NCI-H446 (cell line): ENCODE measurements at places on chromosomes 6 and 20.

DNA sequence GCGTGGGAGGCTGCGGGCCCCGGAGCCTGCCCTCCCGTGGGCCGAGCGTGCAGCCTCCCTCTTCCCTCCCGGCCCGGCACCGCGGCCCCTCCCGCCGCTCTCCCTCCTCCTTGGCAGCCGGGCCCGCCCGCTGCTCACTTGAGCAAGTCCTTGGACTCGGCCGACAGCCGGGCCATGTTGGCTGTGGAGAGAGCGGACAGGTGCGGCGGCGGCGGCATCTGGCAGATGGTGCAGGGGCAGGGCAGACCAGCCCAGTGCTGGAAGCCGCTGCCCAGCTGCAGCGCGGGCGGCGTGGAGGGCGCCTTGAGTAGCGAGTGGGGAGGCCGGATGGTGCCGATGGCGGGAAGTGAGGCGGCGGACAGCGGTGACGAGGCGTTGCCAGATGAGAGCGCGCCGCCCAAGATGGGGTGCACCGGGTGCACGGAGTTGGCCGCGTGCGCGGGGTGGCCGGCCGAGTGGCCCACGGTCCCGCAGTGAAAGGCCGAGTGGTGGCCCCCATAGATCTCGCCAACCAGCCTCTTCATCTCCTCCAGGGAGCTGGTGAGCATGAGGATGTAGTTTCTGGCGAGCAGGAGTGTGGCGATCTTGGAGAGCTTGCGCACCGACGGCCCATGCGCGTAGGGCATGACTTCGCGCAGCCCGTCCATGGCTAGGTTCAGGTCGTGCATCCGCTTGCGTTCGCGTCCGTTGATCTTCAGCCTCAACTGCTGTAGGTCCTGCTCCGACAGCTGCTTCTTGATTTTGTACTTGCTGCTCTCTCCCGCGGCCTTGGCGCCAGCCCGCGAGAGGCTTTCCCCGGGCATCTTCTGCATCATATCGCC, 766 bp downstream of the OLIG3 start:
- DNase-seq = no peak

DNA sequence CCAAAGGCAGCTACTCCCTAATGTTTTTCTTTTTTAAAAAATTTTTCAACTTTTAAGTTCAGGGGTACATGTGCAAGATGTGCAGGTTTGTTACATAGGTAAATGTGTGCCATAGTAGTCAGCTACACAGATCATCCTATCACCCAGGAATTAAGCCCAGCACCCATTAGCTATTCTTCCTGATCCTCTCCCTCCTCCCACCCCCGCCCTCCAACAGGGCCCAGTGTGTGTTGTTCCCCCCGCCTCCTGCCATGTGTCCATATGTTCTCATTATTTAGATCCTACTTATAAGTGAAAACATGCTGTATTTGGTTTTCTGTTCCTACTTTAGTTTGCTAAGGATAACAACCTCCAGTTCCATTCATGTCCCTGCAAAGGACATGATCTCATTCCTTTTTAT, 12.4 kb downstream of the TRIM15 start:
- DNase-seq = no peak

DNA sequence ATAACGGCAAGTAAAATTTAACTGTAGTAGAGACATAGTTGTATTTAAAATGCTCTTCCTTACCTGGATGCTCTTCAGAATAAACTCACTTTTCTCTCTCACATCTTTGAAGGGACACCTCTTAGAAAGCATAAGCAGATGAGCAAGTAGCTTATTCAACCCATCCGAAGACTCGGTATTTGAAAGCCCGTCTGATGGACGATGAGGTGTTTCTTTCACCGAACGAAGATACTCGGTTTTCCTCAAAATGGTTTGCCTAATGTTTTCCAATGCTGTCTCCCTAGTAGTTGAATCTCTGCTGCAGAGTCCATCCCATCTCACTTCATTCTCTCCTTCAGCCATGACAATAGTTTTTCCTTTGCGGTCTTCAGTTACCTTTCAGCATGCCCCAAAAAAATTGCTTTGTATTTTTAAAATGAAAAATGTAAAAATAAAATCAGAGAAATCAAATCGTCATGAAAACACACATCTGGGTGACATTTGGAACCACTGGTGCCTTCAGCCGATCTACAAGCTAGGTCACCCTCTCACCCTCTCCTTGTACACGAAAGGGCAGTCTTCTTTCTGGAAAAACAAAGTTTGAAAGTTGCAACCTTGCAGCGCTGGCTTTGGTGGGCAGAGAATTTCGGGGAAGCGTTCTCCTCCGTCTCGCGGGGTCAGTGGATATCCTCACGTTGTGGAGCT, 772 bp downstream of the SESN1 start:
- no peak for DNase-seq

GRCh38 chr20:36162272-36162966, 7.9 kb downstream of the EPB41L1 start:
- no peak for DNase-seq

- DNase-seq = no peak
These were observed 37.7 kb downstream of the SYTL3 start for GRCh38 chr6:158687506-158687905.

DNA sequence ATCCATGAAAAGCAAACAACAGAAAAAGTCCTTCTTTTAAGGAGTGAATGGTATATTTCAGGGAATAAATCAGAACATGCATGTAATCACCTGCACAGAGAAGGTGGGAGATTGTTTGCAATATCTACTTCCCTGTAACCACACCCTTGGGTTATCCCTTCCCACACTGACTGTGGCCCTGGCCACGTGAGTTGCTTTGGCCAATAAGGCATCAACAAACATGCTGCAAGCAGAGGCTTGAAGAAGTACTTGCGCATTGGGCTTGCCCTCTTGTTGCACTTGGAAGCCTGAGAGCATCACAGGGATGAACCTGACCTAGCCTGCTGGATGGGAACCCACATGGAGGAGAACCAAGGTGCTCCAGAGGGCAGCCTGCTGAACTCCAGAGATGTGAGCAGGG, 208.5 kb downstream of the PTPRT start:
- DNase-seq = no peak

GRCh38 chr20:34921436-34921835, 34.2 kb downstream of the GSS start:
- DNase-seq = no peak

GRCh38 chr6:32112431-32112980, 3.4 kb upstream of the TNXB start:
- no peak for DNase-seq

DNA sequence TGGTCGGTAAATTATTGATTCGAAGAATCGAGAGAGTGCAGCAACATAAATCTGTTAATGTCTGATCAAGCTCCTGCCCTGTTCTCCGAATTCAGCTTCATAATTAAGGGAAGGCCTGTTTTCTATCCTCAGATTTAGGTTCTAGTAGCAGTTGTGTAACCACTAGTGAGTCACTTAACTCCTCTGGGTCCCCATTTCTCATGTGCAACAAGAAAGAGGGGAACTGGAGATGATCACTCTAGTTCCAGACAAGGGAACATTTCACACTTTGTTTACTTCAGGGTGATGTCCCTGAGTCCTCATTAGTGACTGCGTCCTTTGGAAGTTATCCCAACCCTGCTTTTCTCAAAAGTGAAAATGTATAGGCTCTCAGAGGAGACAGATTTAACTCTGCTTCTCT, 68.1 kb upstream of the RNF146 start:
- DNase-seq = no peak

DNA sequence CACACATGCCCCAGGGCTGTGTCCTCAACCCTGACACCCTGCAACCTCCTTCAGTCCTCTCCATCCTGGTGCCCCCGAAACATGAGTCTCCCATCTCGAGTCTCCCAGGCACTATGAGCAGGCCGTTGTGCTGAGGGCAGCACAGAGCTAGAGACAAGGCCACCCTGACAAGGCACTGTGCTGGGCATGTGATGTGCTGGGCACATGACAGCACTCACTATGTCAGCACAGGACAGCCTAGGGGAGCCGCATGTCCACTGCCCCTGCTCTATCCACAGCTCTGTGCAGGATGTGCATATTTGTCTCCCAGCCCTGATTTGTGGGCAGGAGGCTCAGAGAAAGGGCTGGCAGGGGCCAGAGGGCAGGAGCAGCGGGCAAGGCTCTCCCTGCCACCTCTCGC, 362.1 kb upstream of the AGPAT4 start:
- DNase-seq = no peak

DNA sequence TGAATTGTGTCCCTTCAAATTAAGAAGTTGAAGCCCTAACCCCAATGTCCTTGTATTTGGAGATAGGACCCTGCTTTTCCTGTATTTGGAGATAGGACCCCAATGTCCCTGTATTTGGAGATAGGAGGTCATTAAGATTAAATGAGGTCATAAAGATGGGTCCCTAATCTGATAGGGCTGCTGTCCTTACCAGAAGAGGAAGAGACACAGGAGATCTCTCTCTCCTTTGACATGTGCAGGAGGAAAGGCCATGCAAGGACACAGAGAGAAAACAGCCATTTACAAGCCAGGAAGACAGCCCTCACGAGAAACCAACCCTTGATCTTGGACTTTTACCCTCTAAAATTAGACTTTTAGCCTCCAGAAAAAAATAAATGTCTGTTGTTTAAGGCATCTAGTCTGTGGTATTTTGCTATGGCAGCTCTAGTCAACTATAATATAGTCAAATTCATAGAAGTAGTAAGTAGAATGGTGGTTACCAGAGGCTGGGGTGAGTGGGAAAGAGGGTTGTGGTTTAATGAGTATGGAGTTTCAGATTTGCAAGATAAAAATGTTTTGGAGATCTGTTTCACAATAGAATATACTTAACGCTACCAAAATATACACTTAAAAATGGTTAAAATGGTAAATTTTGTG, 59.3 kb downstream of the UBE3D start:
- no peak for DNase-seq

GRCh38 chr6:134515986-134516385, 198.1 kb upstream of the SGK1 start:
- no peak for DNase-seq

DNA sequence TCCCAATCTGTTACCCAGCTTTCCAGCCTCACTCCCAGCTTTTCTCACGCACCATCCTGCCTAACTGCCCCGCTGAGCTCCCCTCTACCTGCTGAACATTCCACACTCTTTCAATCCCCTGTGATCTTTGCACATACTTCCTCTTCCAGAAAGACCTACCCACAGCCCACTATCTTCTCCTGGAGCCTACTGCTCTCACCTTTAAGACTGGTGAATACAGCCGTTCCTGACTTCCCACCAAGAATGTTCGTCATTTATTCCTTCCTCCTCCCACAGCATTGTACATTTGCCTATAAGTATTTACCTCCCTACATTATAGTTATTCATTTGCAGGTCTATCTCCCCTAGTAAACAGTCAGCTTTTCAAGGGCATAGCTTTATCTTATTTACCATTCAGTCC, 61.9 kb upstream of the MBOAT1 start:
- DNase-seq = no peak

- no peak for DNase-seq
These were observed 75.8 kb upstream of the ZFP64 start for GRCh38 chr20:52267418-52267817.

- peak; percentile 66 for DNase-seq
These were observed 66.2 kb upstream of the SNX9 start for GRCh38 chr6:157756708-157757429.

GRCh38 chr6:101516578-101516977, 123.1 kb downstream of the GRIK2 start:
- DNase-seq = no peak

GRCh38 chr6:141653590-141653989, 479.1 kb upstream of the GJE1 start:
- peak; percentile 53 for DNase-seq

- DNase-seq = no peak
These were observed 103.1 kb upstream of the ADGRF1 start for GRCh38 chr6:47145212-47145611.

DNA sequence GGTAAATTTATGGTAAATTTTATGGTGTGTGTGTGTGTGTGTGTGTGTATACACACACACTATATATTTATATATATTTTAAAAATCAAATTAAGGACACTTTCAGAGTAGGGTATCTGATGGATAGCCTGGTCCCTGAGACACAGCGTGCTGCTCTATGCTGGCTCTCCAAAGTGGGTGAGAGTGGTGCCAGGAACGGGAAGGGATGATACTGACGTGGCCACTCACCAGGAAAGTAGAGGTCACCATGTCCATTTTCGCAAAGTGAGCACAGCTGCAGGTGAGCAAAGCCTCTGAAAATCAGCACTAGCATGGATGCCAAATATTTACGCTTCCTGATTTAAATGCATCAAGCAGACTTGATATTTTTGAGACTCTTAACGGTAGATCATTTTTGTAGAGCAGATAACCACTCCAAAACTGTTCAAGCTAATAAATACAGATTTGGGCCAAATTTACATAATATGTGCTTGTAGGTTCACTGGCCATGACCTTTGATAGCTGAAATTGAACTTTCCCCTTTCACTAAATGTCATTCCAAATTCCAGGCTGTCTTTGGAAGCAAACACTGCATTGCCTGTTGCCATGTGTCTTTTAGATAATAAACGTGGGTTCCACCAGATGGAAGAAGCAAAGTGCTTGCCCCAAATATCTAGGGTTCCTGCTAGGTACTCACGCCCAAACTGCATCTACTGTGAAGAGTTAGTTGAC, 116.6 kb downstream of the ATXN1 start:
- DNase-seq = no peak

DNA sequence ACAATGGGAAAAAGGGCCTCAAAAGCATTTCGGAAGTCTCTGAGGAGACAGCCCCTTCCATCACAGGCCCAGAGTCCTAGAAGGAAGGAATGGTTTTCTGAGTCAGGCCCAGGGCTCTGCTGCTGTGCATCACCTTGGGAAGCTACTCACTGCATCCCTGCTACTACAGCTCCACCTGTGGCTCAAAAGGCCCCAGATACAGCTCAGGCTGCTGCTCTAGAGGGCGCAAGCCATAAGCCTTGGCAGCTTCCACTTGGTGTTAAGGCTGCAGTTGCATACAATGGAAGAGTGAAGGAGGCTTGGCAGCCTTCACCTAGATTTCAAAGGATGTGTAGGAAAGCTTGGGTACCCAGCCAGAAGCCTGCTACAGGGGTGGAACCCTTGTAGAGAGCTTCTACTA, 54.8 kb downstream of the MEI4 start:
- DNase-seq = no peak

DNA sequence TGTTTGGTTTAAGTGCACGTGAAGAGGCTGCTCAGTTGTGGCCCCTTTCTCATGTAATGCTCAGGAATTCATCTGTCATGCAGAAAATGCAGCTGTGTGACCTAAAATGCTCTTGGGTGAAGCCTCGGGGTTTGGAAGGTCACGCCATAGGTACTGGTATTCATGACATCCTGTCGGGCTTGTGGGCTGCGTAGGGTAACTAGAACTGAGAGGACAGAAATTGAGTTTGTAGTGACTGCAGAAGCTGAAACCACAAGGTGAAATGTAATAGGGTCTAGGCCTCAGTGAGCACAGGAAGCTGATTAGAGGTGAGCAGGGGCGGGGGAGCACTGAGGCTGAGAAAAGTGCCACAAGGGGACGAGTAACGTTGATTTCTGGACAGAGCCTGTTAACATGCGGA, 128.8 kb downstream of the SOBP start:
- no peak for DNase-seq

- DNase-seq = no peak
These were observed 61.6 kb upstream of the SNX9 start for GRCh38 chr6:157761331-157761921.

DNA sequence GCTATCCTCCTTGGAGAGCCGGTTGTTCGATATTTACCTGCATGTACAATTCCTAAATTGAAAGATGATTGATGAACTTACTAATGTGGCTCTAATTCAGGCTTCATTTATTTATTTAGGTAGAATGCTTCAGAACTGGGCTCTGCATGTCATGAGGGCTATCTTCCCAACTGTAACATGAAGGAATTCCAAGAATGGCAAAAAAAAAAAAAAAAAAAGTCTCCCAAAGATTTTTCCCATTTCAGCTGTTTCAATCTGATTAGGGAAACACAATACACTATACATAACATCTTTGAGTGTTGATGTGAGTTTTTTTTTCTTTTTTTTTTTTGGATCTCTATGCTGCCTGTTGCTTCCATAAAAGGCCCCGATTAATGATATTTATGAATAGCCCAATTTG, 120.1 kb upstream of the SHLD1 start:
- no peak for DNase-seq
